C1 segment of cervical spinal cord (tissue), 14 donors: ENCODE measurements at places on chromosomes 4 and X.

GRCh38 chrX:112774651-112775293 lies 65.9 kb downstream of the AMOT start:
- no peak for DNase-seq

- DNase-seq: no peak
These were observed 37.2 kb upstream of the PTPN13 start for GRCh38 chr4:86556791-86557415.

GRCh38 chrX:76454456-76454927 lies 27.0 kb downstream of the MAGEE1 start:
- DNase-seq: no peak

- no peak for DNase-seq
These were observed 318.9 kb upstream of the PPP1R2C start for GRCh38 chrX:43096830-43097229.
